ENCODE measurements at places on chromosomes 12 and 14.

DNA sequence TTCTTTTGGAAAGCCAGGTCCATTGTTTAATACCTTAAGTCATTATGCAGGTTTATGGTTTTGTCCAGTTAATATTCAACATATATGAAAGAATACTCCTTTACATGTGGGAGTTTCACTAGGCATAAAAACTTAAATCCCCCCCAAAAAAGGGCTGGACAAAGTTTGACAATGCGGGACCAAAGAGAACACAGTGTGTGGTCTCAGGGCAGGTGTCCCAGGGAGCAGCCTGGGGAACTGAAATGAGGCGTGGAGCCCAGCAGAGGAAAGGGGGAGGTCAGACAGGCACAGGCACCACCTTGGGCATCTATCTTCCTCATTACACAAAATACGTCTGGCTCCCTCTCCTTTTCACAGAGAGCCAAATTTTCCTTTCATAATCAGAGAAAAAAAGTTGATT lies 22.5 kb downstream of the PKP2 start:
- no peak for DNase-seq

DNA sequence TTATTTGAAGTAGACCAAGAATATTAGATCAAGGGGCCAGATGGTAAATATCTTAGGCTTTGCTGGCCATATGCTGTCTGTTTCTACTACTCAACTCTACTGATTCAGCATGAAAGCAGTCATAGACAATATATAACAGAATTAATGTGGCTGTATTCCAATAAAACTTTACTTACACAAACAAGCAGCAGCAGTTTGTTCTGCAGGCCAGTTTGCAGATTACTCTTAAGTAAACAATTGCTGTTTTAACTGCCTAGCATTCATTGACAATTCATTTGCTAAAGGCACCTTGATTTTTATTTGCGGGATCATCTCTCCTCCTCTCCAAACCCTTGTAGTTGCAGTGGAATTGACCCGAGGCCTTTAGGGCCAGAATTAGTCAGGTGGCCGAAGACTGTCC lies 94.1 kb upstream of the GARIN6 start:
- DNase-seq = no peak

DNA sequence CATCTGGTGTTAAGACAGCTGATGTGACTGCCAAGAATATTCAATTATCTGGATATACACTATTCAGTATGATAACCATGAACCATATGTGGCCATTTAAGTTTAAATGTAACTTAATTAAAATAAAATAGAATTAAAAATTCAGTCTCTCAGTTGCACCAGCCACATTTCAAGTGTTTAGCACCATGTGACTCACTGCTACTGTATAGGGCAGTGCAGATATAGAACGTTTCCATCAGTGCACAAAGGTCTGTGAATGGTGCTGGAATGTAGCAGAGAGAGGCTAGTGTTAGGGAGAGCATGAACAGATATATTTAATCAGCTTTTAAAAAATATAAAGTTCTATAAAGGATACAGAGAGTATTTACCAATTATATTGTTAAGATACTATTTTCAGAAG lies 28.7 kb downstream of the ARID4A start:
- DNase-seq = no peak

DNA sequence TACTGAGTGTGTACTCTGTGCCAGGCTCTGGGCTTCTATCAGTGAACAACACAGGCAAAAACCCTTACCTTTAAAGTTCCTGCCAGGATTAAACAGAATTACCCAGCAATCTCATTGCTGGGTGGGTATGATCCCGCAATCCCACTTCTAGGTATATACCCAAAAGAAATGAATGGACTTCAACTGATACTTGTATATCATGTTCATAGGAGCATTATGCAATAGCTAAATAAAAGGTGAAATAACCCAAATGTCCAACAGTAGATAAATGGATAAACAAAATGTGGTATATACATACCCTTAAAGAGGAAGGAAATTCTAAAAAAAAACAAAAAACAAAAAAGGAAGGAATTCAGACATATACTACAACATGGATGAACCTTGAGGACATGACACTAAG lies 14.7 kb downstream of the DAZAP2 start:
- DNase-seq = no peak

DNA sequence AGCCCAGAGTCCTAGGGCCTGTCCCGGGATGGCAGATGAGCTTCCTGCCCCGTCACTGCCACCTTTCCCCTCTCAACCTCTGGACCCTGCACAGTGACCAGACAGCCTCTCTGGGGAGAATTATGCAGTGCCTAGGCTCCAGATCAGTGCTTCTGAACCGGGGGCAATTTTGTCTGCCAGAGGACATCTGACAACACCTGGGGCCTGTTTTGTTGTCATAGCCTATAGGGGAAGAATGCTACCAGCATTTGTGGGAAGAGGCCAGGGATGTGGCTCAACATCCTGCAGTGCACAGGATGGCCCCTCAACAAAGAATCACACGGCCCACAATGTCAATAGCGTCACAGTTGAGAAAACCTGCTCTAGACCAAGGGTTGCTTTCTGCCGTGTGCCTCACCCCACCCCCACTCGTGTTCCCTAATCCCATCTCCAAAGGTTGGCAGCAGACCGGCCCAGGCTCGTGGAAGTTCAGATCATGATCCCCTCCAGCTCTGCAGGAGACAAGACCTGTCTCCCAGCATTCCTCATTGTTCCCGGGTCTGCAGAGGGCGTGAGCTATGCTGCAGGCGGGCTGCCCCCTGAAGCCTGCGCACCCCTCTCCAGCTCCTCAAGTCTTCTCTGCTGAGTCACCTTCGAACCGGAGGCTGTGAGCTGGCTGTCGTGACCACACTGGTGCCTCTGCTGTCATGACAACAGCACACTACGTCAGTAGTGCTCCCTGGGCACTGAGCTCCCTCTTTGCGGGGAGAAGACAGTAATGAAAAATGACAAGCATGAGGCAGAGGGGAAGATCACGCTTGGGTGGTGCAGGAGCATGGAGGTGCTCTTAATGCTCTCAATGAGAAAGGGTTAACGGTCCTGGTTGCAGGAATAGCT lies 2.0 kb upstream of the GAPDH start:
- peak; percentile 83 for DNase-seq

GRCh38 chr12:57985685-57986084 lies 44.3 kb downstream of the ATP23 start:
- DNase-seq = no peak

- no peak for DNase-seq
Observed at GRCh38 chr12:21759737-21760136, 14.8 kb downstream of the KCNJ8 start.

- no peak for DNase-seq
Observed at GRCh38 chr12:32211066-32211899, 104.6 kb downstream of the BICD1 start.

DNA sequence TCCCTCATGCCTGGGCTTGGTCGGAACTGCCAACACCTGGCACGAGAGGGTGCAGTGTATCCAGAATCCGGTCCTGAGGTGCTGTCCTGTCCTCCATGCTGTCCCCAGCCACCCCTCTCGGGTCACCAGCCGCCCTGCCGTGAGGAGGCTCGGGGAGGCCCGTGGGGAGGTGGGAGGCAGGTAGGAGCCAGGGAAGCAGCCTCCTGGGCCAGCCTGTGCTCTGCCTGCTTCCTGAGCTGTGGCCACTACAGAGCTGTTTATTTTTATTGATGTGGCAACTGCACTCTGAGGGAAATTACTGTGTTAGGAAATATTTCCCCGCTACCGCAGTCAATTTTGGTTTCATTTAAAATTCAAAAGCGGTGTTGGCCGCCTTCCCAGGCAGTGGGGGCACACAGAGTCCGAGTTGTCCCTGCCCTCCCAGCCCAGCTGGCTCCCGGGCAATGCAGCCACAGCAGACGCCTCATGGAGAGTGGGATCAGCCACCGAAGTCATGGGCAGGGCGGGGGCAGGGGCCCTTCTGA lies 18.3 kb downstream of the NOC4L start:
- DNase-seq = no peak

GRCh38 chr12:71233083-71233482 lies 75.3 kb upstream of the TSPAN8 start:
- DNase-seq = no peak

- no peak for DNase-seq
Observed at GRCh38 chr12:74985986-74986319, 223.7 kb downstream of the KCNC2 start.

GRCh38 chr12:25924491-25925001 lies 33.9 kb upstream of the RASSF8 start:
- DNase-seq = no peak

GRCh38 chr14:29410581-29410980 lies 517.1 kb downstream of the PRKD1 start:
- DNase-seq = no peak

Measured in CD4-positive, alpha-beta T cell treated with Interleukin-4 for 1 hour (primary cell).